ENCODE measurements at places on chromosomes 7 and 10.

- no peak for DNase-seq
These were observed 105.5 kb downstream of the DPY19L1 start for GRCh38 chr7:34931739-34932138.

- no peak for DNase-seq
These were observed 3.8 kb downstream of the SPRN start for GRCh38 chr10:133420579-133420978.

- peak; percentile 22 for DNase-seq
These were observed 23.1 kb downstream of the GNG11 start for GRCh38 chr7:93944673-93945072.

GRCh38 chr10:8150401-8150905, 96.0 kb downstream of the GATA3 start:
- DNase-seq = no peak

DNA sequence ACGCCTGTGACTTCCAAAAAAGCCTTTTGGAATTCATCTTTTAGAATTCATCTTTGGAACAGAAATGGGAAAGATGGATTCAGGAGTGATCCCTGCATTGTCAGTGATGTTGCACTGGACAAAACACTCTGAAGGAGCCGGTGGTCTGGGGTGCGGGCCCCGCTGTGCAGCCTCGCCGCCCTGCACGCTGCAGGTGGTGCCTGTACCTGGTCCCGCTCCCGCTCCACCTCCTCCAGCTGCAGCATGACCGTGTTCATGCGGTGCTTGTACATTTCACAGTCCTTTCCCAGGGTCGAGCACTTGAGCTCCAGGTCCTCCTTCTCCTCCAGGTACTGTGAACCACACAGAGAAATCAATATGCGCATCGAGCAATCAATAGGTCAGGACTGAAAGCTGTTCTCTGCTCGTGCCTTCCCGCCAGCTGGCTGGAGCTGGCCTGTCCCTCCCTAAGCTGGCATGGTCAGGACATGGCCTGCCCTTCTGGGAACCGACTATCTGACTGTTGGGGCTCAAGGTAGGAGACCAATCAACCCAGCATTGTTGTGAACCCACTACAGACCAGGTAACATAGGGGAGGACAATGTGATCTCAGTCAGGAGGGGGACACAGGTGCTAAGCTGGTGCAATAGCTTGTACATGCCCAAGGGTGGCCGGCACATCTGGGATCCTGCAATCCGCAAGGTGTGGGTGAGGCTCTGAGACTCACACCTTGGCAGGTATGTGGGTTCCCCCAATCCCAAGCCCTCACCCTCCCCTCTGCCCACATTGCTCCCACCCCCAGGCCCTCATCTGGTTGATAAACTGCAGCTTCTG, 93.8 kb upstream of the GNA12 start:
- no peak for DNase-seq

DNA sequence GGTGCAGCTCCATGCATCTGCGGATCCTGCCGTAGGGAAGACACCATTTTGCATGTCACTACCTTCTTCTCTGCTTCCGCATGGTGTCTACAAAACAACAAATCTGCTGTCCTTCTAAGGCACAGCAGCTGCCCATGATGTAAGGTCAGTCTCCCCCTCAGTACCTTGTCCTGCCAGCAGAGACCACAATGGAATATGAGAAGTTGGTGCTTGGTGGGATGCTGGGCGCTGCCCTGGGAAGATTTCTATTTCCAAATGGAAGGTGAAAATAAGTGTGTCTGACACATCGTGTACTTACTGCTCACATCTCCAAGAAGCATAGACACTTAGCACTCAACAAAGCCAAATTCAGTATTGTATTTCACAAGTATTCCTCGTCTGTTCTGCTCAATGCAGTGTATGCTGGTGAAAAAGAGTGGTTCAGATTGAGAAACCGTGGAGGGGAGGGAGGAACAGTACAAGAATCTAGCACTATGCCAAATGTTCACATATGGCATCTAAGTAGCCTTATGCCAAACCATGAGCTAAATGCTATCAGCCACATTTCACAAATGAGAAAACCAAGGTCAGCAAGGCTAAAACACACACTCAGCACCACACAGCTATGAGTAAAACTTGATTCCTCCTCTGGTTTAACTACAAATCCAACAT, 95.0 kb downstream of the GRB10 start:
- peak; percentile 79 for DNase-seq

DNA sequence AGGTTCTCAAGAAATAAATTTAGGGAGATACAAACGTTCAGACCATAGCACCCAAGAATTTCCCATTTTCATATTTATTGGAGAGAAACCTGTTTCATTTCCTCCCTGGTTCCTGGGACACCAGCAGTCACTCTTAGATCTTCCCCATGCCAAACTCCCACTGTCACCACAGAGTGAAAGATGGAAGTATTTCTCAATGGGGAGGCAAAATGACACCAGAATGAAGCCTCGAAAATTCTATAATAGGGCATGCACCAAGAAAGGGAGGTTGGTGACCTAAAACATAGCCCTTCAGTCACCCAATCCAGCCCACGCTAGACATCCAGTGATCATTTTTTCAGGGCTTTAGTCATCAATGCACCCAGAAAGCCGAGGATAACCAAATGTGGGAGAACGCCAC, 148.1 kb upstream of the PLXDC2 start:
- DNase-seq = no peak

- peak; percentile 46 for DNase-seq
These were observed 87.2 kb upstream of the HPS1 start for GRCh38 chr10:98533746-98534445.

DNA sequence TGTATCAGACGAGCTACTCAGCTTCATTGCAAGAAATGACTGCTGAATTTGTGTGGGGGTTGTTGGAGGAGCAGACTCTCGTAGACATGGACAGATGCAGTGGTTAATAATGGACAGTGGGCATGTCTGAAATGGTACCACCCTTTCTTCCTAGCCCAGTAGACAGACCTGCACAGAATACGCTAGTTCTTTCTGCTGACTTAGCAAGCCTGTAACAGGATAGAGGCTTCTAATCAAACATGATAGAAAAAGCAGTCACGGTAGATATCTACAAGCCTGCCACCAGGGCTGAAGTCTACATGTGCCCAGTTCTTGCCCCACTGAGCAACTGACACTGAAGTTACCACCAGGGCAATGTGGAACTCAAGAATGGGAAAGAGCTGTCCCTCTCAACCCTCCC, 188.0 kb downstream of the FANK1 start:
- no peak for DNase-seq

DNA sequence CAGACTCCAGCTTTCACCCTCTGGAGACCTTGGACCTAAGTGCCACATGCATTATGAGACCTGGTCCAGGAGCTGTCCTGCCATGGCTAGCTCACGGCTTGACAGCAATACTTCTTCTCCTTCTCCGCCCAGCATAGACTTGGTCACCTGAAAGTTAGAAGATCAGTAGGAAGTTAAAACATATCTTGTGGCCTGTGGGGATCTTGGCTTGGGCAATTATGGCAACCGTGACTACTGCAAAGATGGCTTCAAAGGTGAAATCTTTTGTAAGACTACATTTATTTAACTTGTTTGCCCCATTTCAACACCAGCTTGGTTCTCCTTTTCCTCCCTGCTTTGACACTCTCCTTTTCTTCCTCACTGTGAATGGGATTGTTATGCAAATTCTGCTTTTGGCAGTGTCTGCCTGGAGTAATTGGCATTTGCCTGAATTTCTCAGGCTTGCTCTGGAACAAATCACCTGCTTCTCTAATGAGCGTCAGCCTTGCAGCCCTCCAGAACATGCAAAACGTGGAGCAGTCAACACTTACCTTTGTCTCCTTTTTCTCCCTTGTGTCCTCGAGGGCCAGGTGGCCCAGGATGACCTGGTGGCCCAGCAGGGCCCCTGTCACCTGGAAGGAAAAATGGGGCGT, 53.4 kb downstream of the COL17A1 start:
- DNase-seq = no peak

GRCh38 chr10:31345886-31346285, 26.9 kb downstream of the ZEB1 start:
- DNase-seq = no peak

GRCh38 chr7:107047902-107048782, 3.6 kb downstream of the PRKAR2B start:
- DNase-seq = no peak

- DNase-seq = no peak
These were observed 75.9 kb downstream of the SHOC2 start for GRCh38 chr10:110995301-110995700.

DNA sequence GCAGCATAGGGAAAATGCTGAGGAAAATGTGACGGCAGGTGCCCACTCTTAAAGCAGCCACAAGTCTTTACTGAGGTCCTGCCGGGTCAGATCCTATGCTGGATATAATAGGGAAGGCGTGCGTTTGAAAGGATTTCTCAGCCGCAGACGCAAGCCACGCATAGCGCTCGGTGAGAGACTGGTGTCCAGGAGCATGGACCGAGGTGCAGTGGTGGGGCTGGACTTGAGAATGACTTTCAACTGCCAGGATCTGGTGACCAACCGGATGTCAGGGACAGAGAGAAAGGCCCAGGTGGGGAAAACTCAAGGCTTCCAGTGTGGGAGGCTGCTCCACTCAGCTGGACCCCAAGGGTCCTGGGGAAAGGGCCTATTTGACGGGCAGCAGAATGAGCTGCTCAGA, 74.7 kb upstream of the INSIG1 start:
- no peak for DNase-seq

DNA sequence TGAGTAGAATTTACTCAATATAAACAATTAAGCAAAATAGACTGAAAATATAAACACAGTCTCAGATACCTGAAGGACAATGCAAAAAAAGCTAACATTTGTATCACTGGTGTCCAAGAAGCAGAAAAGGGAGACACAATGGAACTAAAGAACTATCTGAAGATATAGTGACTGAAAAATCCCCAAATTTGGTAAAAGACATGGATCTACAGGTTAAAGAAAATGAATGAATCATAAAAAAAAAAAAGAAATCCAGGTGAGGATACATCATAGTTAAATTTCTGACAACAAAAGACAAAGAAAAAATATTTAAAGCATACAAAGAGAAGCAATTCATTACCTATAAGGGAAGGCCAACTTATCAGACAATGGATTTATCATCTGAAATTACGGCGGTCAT, 114.7 kb upstream of the PPP1R3A start:
- no peak for DNase-seq

DNA sequence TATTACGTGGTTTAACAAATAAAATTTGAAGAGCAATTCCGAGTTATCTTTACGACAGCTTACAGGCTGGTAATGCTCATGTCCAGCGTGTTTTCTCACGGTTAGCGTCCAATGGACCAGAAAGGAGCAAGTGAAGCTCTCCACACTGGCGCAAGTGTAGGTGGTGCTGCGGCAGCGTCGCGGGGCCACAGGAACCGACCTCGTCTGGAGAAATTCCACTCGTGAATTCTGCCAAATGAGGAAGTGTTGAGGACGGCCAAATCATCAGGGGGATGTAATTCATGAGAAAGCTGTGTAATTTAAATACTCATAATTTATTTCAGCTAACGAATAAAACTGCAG, 350 bp upstream of the ZNF37A start:
- no peak for DNase-seq

- no peak for DNase-seq
These were observed 549.0 kb downstream of the TCERG1L start for GRCh38 chr10:130762491-130762890.

GRCh38 chr10:133309100-133309719, 496 bp downstream of the ZNF511 start:
- DNase-seq = peak; percentile 99

- no peak for DNase-seq
These were observed 177.7 kb upstream of the GPR26 start for GRCh38 chr10:123488436-123488835.

- no peak for DNase-seq
These were observed 26.5 kb upstream of the VSIR start for GRCh38 chr10:71799608-71800453.

- peak; percentile 86 for DNase-seq
These were observed 52.5 kb downstream of the PRF1 start for GRCh38 chr10:70549962-70550458.

DNA sequence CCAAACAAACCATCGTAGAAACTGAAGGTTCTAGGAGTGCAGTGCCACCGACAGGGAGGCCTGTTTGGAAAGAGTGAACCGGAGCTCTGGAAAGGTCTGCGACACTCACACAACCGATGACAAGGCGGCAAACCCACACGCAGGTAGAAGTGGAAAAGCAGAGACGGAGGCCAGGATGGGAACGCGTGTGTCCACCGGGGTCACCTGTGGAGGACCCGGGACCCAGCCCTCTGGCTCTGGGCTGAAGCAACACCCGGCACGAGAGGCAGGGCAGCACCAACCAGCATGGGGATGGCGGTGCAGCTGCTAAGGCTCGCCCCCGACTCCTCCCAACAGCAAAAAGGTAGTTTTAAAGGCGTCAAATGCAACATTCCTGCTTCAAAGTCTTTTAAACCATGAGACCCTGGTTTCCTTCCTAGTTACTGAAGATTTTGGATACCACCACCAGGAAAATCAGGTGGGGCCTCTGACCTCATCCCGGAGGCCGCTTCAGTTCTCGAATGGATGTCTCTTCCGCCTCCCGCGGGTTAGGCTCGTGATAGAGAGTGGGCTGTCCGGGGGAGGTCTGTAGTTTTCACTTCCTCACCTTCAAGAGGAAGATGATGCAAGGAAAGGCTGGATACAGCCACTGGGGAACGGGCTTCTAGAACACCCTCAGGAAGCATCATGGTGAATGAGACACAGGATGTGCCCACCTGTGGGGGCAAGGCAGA, 115.5 kb downstream of the SMURF1 start:
- no peak for DNase-seq

DNA sequence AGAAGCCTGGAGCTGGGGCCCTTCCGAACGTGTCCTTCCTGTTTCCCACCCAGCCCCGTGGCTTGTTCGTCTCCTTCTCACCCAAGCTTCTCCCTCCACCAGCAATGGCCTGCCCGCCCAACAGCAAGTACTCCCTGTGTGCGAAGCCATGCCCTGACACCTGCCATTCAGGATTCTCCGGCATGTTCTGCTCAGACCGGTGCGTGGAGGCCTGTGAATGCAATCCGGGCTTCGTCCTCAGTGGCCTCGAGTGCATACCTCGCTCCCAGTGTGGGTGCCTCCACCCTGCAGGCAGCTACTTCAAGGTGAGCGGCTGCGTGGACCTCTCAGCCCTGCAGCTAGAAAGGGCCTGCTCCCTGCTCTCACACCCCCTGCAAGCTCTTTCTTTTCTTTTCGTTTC, 31.9 kb downstream of the ZAN start:
- no peak for DNase-seq

- no peak for DNase-seq
These were observed 116.7 kb upstream of the ZMIZ1 start for GRCh38 chr10:78952030-78952429.

DNA sequence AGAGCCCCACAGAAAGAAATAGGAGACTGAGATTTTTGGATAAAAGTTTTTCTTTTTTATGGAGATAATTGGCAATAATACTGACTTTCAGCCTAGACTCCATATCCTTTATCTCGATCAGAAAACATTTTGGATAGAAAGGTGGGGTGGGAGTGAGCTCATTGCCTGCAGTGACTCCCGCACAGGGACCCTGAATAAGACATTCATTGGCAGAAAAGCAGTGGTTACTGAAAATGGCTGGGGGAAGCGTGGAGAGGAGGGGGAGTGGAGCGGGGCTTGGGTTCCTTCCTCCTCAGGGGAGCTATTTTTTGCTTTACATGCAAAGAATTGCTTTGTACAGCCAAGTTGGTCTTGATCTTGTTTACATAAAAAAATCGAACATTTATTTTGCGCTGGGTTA, 90.4 kb upstream of the BMPER start:
- no peak for DNase-seq

GRCh38 chr10:60679388-60679990, 98.8 kb upstream of the CDK1 start:
- no peak for DNase-seq

Measured in GM03348 (cell line).